ENCODE measurements at places on chromosomes 12 and 14. TPM values are rescaled to one million over a fixed set of nuclear protein-coding genes. Genes with fewer than 3 reads are reported as not detected.
A peak's percentile ranks its signal among the peaks of the same experiment; 100 is the strongest.

DNA sequence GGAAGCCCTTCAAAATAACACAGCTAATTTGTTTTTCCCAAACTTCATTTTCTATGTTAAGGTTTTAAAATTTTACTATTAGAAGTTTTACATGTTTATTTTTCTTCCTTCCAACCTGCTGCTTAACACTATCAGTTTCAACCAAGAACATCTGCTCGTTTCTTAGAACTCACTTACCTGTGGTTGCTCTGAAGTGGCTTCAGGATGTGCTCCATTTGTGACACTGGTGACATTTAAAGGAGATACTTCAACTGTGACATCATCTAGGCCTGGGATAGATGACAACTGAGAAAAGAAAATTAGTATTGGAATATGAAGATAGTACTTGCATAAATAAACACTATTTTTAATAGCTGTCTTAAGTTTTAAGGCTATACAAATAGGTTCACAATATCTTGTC is 17.9 kb downstream of the WASHC3 start:
- DNase-seq = no peak

Gene TMX1
- total RNA-seq = 50.9 TPM

Gene LRTM2
- total RNA-seq = not detected

Gene NRL
- total RNA-seq = 2.6 TPM

DNA sequence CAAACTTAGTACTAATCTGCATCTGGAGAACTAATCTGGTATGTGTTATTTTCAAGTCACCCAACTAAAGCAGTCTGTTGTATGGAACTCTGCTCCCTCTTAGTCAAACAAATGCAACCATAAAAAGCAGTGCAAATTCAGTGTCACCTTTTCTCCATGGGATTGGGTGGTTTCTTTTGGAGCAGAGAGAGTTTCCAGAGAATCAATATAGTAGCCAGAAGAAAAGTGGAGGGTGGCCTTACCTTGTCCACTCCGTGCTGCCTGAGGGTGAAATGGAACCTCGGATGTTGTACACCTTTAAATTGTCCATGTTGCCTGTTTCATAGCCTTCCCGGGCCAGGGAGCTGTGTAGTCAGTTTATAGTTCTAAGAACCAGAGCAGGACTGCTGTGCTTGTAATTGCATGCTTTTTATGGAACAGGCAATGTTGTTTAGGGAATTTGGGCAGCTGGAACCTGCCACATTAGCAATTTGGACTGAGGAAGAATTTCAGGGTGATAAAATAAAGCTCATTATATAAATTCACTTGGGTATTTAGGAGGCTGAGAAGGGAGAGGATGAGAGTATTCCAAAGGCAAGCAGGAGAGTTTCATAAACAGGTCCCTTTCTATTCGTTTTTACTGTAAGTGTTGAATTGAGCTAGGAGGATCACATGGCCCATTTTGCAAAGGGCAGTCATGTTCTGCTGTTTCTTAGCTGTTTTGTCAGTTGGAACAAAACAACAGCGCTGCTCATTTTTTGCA is 60.5 kb downstream of the CRADD start:
- DNase-seq = no peak

Gene CPM
- total RNA-seq = 6.1 TPM

DNA sequence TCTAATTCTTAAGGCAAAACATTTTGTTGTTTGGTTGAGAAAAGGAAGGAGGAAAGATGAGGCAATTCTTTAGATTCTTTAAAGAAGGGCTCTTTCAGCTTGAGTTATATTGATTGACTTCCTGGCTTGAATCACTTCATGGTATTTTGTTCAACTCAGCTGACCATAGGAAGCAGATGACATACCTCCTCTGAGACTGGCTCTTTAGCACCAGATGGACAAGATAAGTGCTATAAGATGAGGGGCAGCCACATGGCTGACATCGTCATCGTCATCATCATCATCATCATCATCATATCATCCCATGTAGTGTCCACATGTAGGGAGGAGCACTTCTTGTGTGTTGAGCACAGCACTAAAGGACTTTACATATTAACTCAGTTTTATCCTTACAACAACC is 81.3 kb downstream of the SSPN start:
- no peak for DNase-seq

Gene C12orf50
- 0.18 TPM for total RNA-seq

GRCh38 chr14:94936901-94937685 is 167.2 kb upstream of the GSC start:
- DNase-seq = no peak

DNA sequence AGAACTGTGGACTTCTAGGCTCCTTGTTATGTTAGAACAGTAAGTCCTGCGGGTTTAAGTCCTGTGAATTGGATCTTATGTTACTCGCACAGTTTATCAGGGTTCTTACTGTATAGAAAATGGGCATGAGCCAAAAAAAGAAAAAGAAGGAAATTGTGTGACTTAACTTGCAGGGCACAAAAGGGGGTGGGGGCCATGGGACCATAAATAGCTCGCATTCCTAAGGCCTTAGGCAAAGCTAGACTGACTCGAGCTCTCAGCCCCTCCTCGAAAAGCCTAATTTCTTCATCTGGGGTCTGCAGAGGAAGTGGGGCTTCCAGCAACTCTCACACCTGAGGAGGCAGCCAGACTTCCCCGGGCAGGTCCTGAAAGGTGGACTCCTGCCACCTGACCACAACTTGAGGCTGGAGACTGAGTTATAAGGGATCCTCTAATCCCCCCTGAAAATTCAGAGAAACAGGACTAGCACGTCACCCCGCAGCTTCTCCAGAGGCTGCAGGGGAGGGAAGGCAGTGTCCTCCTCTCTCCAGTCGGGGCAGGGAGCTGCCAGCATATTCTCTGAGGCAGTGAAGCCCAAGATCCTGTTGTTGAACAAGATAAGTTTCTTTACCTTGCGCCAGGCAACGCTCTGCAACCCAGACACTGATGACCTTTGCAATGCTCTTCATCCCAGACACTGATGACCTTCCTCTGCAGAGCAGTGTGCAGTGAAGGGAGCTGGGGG is 280.5 kb downstream of the PCNX1 start:
- no peak for DNase-seq

- DNase-seq = peak; percentile 16
Observed at GRCh38 chr12:109027767-109028166, 6.9 kb upstream of the SVOP start.

Gene FLRT2
- not detected for total RNA-seq

- peak; percentile 71 for DNase-seq
Observed at GRCh38 chr12:109892748-109893147, 7.3 kb upstream of the TCHP start.

Gene KLRB1
- total RNA-seq = 30.2 TPM

Data from activated CD8-positive, alpha-beta memory T cell treated with anti-CD3 and anti-CD28 coated beads, Interleukin-2, amount 10 ng/mL, durations not matched to agents 7 days and 5 days (primary cell).